ENCODE measurements at places on chromosomes 1 and 21.

DNA sequence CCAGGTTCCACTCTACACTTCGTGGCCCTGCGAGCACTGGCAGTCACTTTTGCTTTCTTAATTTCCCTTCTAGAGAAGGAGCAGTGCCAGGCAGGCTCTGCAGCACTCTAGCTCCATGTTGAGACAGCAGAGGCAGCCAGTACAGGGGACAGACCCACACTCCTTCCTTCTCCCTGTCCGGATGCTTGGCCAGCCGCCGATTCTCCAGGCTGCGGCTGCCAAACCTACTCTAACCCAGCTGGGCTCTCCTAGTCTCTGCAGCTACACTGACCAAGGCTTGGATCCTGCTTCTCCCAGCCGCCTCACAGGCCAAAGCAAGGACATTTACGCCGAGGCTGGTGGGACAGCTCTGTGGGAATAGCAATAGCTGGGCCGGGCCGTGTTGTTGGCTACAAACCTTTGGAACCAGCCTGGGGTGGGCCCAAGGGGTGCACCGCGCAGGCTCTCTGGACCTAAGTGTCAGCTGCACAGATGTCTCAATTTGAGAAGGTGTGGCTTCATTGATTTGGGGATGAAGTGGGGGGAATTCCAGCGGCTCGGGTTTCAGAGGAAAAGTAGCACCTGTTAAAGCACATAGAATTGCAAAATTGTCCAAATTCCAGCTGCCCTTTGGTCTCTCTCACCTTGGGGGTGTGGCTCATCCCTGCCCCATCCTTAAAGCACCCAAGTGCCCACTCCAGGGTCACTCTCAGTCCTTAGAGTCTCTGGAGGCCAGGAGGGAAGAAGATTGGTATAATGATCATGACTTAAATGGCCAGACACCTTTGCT lies 3.2 kb downstream of the BARHL2 start:
- DNase-seq, result no peak

DNA sequence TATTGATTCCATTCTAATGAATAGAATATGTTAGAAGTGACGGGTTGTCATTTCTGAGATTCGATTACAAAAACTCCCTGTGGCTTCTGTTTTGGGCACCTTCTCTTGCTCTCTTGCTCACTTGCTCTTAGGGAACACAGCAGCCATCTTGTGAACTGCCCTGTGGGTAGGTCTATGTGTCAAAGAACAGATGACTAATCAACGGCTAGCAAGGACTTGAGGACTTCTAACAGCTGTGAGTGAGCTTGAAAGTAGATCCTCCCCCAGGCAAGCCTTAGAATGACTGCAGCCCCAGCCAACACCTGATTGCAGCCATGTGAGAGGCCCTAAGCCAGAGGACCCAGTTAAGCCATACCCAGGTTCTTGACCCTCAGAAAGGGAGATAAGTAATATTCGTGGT lies 49.3 kb downstream of the AZIN2 start:
- DNase-seq, result no peak

GRCh38 chr21:25625036-25625435 lies 14.0 kb upstream of the JAM2 start:
- DNase-seq, result no peak

DNA sequence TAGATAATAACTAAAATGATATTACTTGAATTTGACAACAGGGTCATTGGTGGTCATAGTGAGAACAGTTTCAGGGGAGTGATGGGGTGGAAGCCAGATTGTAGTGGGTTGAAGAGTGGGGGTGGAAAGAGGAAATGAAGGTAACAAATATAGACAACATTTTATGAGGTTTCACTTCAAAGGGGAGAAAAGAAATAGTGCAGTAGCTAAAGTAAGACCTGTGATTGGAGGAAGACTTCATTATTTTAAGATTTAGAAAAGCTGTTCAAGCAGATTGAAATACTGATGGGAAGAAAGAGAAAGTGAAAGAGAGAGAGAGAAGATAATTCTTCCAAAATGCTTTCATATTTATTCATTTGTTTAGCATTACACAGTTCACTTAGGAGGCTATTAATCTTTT lies 52.0 kb upstream of the KCNA3 start:
- DNase-seq, result peak; percentile 24

DNA sequence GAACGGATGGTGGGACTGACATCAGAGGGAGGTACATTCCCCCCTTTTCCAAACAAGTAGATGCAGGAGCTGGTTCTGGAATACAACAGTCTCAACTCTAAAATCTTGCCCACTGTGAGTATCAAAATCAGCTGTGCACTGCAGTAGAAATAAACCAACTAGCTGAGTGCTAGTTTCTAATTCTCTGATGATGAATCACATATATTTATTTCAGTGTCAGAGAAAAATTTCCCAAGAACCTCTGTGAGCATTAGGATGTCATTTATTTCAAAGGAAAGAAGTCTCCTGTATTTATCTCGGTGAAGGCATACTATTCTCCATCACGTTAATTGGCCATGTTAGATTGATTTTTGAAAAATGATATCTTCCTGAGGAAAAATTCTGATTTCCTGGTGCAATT lies 67.1 kb downstream of the LHX9 start:
- DNase-seq, result no peak

DNA sequence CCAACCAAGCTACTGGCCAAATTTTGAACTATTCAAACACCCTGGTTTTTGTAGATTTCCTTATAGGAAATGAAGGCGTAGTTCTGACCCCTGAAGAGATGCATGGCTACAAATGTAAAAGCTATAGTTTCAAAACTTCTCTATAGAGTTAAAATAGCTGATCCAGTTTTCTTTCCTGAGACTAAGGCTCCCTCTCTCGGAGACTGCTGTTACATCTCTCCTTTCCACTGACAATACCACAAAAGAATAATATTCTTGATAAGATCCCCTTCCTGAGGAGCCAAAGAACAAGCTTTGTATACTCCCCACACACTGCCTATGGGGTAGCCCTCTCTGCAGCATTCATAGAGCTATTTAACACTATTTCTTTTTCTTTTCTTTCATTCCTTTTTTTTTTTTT lies 6.7 kb upstream of the CFAP126 start:
- DNase-seq, result no peak

- peak; percentile 78 for DNase-seq
Measured at GRCh38 chr1:204431310-204432184, 19.9 kb upstream of the PPP1R15B start.

- no peak for DNase-seq
Measured at GRCh38 chr21:36747041-36747814, 48.3 kb downstream of the SIM2 start.

GRCh38 chr1:4939266-4939665 lies 284.9 kb downstream of the AJAP1 start:
- DNase-seq, result no peak

GRCh38 chr1:211739671-211740411 lies 64.4 kb upstream of the NEK2 start:
- DNase-seq, result peak; percentile 23

DNA sequence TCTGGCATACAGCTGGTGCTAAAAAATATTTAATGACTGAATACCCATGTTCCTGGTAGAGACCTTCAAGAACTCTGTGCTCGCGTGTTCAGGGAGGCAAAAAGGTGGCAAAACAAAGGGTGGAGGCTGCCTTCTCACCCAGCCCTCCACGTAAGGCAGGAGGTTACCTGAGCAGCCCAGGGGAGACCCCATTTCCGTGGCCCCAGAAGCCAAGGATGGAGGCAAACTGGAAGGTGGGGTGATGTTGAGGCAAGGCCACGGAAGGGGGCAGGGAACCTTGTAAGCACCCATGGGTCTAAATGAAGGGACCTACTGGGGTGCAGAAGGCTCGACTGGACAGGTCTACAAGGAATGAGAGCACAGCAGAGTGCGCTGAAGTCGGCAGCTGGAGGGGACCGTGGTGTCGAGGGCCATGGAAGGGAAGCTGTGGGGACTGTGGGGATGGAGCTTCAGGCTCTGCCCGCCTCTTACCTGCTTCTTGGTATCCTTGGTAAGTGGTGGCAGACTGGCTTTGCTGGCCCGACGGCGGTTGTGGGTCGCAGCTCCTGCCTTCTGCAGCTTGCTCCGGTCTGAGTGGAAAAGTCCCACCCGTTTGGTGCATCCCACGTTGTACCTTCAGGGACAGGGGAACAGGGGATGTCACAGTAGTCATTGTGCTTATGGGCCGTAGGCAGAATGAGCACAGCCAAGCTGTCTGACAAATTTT lies 8.9 kb upstream of the A3GALT2 start:
- DNase-seq, result no peak

DNA sequence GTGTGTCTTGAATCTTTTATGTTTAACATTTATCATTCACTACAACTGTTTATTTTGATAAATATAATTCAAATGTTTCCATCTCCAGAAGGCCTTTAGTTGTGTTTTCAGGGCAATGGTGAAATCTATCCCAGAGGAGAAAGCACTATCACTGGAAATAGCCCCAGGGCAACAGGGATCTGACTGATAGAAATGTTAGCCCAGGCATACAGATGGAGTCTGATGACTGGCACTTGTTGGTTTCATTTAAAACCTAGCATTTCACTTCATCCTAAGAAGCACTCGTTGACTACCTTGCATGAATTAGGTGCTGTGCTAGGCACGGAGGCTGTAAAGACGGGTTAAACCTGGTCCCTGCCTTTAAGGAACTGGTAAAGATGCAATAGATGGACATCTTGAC lies 103.1 kb downstream of the C1orf21 start:
- DNase-seq, result no peak

DNA sequence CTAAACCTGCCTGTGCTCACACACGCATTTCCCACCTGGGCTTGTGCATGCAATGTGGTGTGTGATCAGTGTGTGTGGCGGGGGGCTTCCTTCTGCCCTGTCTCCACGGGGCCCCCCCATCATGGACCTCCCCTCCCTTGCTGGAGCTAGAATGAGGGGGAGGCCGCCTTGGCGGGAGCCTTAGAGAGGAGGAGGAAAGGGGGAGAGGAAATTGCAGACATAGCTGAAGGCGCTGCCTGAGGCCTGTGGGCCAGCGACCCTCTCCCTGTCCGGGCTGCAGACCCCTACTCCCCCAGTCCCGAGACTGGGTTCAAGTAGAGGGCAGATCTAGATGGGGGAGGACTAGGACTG lies 883 bp upstream of the EVA1B start:
- no peak for DNase-seq

DNA sequence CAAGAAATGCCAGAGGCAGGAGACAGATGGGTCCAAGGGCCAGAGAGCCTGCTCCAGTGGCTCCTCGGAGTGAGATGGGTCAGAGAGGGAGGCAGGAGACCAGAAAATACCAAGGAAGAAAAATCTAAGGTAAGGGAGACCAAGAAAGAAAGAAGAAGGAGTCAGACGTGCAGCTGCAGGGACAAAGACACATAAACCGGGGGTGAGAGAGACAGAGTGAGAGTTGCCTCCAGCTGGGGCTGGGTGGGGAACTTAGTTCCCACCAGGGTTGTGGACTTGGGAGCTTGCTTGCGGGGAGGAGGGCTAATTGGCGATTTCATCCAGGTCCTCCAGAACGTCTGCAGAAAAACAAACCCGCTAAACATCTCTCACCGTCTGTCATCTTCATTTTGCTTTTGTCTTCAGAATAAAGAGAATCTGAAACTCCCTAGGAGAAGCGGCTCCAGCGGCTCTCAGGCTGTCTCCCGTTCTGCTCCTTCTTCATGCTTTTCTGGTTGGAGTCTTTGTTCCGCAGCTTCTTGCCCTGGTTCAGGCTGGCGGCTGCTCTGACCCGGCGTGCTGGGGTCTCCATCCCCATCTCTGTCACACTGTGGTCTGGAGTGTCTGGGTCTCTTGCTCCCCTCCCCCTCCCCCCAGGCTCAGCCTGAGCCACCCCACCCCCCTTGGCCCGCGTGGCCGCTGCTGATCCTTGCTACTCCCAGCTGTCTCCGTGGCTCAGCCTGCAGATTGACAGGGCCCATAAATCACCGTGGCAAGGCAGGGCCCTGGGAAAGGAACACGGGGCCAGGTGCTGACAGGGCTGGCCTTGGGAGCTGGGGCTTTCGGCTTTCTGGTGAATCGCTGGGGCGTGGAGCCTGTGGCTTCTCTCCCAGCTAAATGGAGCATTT lies 66.6 kb downstream of the UBIAD1 start:
- no peak for DNase-seq

- DNase-seq, result no peak
Measured at GRCh38 chr1:54884768-54885167, 2.2 kb downstream of the DHCR24 start.

- no peak for DNase-seq
Measured at GRCh38 chr1:151681923-151682322, 34.7 kb downstream of the CELF3 start.

DNA sequence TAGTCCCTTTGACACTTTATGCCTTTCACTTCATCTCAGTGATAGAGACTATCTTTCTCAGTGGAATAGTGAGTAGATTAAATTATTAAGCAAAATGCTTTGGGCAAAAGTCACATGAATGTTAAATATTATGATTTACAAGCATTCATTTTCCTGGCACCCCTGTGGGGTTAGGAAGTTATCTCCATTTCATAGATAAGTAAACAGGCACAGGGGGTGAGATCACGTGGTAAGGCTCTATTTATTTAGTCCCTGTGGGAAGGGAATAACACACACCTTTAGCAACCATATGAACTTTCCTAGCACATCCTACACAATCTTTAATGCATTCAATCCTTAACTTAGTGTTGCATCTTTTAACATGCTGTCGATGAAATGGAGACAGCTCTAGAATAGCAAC lies 12.3 kb downstream of the PSMB2 start:
- no peak for DNase-seq

DNA sequence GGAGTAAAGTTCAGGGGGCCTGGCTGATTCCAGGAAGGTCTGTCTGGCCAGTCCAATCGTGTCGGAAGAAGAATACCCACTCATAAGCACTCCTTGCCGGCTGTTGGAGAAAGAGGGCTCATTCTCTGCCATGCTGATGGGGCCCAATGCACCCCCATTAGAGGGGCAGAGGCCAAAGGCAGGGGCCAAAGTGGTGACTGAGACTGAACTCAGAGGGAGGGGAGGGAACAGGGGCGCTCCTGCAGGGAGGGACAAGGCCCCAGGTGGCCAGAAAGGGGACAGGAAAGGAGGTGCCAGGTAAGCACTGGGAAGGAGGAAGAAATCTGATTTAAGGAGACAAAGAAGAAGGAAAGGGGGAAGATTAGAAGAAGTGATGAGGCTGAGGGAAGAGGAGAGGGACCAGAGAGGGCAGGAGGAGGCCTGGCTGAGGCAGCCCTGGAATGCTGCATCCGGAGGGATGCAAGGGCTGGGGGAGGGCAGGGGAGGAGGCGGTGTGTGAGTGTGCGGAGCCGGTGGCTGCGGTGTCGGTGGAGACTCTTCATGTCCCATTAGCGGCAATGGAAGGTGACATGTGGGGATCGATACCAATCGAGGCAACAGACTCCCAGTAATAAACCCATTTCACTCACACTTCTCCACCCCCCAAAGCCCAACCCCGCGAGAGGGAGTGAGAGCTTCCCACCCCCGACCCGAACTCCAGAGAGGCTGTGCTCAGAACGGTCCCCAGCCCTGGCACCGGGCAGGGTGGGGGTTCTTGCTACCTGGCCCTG lies 12.0 kb upstream of the ETV3L start:
- DNase-seq, result no peak
